Stimulated activated CD8-positive, alpha-beta memory T cell treated with anti-CD3 and anti-CD28 coated beads, Interleukin-12 subunit alpha, Interleukin-12 subunit beta, amount 100 ng/mL, for 1 hour (primary cell): ENCODE measurements at places on chromosomes 16 and 17.
A peak's percentile ranks its signal among the peaks of the same experiment; 100 is the strongest.

- DNase-seq, result no peak
These were observed 88.9 kb upstream of the HLF start for GRCh38 chr17:55175788-55176427.

- no peak for DNase-seq
These were observed 66.3 kb upstream of the METRNL start for GRCh38 chr17:83012868-83013778.

- no peak for DNase-seq
These were observed 237.7 kb downstream of the CDH13 start for GRCh38 chr16:82864332-82865040.

GRCh38 chr16:79229361-79229760 is 371.2 kb downstream of the MAF start:
- DNase-seq, result no peak

GRCh38 chr16:82636485-82636884 is 9.7 kb downstream of the CDH13 start:
- no peak for DNase-seq

DNA sequence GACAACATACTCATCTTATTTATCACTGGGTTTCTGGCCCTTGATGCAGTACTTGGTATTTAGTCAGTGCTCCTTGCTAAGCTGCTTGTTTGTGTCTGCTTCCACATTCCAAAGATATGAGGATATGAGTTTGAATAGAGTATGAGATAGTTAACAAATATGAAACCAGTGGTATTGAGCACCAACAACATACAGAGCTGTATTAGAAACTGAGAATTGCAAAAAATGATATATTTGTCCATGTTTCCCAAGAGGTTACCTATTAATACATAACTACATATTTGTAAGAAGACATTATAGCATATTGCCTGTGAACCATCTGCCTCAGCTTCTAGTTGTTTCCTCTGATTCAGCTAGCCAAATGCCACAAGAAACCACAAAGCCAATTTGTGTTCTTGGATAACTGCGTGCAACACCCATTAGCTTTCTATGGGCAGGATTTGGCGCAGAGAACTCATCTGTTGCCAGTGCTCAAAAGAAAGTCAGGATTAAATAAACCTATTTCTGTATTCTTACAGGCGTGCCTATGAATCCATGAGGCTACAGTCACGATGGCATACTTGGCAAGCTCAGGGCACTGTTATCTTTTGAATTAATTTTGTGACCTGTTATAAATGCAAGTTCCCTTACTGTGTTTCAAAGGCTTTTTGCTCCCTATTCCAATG is 194.4 kb downstream of the MAP2K6 start:
- no peak for DNase-seq

- DNase-seq, result no peak
These were observed 539 bp upstream of the VAMP2 start for GRCh38 chr17:8162997-8163977.

- no peak for DNase-seq
These were observed 733 bp downstream of the CHRNB1 start for GRCh38 chr17:7445619-7445968.

DNA sequence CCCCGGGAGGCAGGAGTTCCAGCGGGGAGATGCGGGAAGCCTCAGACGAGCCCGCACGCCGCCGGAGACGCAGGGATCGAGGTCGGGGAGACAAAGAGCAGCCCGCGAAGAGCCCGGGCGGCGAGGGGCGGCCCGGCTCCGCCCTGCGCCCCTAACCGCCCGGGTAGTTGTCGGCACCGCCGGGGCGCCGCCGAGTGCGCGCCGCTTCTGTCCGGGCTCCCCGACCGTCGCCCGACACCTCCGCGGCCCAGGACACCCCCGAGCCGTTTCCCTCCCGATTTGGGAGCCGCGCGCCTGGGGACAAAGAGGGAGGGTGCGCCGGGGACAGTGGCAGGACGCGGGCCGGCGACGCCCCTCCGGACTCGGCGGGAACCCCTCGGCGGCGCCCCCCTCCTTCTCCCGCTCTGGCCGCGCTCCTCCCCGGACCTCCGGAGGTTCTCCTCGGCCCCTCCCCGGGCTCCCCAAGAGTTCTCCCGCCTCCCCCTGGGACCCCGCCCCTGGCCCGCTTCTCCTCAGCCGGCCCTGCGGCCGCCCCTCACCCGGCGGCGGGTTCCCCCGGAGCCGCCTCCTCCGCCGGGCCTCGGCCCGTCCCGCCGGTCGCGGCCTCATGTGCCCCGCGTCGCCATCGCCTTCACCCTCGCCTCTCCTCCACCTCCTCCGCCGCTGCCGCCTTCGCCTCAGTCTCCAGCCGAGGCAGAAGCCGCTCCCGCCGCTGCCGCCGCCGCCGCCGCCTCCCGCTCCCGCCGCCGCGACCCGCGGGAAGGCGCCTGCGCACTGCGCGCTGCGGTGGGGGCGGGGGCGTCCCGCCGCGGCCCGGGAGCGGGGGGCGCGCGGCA is at the start of gene GJC1:
TSS of gene GJC1 (minus strand) at position 765 of the 836 bp plus-strand sequence. CDS start 24,470 bp downstream, outside the sequence.
- no peak for DNase-seq

DNA sequence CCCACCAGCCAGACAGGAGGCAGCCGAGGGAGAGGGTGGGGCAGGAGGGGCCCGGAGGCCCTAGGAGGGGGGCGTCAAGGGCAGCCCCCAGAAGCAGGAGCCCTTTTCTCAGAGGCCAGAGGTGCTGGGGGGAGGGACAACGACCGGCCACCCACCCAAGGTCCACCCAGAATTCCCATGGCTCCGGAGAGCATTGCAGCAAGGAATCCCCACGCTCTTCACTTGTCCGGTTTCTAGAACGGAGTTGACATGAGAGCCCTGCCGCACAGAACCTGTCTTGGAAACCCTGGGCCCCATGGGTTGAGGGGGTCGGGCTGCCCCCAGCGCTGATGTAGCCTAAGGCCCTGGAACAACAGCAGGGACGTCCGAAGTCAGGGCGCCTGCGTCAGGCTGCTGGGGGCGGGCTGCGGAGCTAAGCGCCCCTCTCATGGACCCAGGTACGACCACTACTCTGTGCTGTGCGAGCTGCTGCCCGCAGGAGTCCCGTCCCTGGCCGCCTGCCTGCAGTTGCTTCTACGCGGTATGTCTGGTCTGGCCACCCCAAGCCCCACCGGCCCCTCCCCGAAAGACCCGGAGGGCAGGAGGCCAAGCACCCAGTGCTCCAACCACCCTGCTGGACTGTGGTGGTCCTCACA is 11.2 kb downstream of the CYBC1 start:
- DNase-seq, result no peak

DNA sequence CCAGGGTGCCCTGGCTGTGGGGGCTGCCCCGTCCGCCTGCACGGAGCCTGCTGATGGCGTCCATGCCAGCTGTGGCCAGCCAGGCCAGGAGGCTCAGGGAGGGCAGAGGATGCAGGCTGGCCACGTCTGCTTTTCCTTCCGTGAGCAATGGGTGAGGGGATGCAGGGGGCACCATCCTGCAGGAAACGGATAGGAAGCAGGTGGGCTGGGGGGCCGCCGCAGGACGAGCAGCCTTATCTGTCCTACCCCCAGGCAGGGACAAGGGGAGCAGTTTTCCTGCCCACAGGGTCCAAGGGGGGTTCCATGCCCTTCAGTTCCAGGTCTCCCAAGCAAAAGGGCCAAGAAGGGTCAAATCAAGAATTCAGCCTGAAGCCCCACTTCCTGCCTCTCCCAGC is 6.8 kb downstream of the DUS1L start:
- DNase-seq, result no peak

GRCh38 chr17:35745246-35745645 is 7.8 kb downstream of the GAS2L2 start:
- DNase-seq, result no peak

- DNase-seq, result no peak
These were observed 2.3 kb upstream of the MYO1C start for GRCh38 chr17:1494736-1495253.

DNA sequence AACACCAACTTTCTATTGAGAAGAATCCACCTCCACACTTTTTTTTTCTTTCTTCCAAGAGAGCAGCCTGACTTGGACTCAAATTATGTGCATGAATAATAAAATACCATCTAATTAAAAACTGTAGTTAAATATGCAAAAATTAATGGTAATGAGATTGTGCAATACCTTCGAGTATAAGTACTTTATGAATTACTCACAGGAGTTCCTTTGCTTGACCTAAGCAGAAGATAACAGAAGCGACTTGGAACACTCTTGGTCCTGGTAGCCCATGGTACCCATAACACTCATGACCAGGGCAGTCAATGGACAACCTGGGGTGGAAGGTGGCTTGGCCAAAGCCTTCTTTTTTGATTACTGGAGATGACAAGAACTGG is 203.5 kb upstream of the IRX3 start:
- no peak for DNase-seq

DNA sequence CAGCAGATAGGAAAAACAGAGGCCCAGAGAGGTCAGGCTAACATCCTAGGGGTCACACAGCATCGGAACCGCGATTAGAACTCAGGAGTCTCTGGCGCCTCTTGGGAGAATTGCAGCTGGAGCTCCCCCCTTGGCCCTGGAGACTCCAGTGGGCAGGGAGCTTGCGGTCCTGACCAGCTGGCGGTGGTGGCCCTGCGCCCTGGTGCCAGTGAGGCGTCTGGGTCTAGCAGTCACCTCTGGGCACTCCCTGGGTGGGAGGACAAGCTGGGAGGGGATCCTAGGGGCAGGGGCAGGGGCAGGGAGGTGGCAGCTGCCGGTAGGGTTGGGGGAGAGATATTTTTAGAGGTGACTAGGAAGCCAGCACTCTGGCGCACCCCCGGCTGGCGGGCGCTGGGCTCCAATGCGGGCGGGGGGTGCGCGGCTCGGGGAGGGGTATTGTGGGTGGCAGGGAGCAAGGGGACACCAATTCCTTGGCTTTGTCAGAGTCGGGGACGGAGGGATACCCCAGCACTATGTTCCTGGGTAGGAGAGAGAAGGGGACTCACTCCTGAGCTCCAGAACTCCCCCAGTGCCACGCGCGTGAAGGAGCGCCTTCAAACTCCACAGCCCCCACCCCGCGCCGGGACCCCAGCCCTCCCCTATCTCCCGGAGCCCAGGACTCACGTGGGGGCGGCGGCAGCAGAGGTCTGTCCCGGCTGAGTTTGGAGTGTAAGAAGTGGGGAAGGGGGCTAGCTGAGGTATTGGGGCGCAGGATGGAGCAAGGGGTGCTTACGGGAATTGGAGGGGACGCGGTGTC is 584 bp downstream of the PHOSPHO1 start:
- no peak for DNase-seq

- DNase-seq, result no peak
These were observed 357.5 kb downstream of the SNX29 start for GRCh38 chr16:12334071-12334470.

DNA sequence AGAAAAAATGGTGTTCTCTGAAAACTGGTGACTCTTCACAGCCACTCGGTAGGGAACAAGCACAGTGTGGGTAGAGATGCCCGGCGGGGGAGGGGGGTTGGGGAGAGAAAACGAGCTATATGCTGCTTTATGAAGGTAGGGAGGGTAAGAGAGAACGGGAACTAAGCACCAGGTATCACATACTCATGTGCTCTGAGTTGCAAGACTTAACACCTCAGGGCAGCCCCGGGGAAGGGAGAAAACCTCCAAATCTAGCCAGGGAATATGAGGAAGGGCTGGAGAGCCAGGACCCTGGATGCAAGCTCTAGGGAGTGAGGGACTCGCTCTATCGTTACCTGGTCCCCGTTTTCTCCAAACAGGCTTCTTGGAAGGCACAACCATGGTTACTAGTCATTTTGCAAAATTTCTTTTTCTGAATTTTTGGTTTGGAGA is 35.3 kb downstream of the HIC1 start:
- DNase-seq, result no peak

DNA sequence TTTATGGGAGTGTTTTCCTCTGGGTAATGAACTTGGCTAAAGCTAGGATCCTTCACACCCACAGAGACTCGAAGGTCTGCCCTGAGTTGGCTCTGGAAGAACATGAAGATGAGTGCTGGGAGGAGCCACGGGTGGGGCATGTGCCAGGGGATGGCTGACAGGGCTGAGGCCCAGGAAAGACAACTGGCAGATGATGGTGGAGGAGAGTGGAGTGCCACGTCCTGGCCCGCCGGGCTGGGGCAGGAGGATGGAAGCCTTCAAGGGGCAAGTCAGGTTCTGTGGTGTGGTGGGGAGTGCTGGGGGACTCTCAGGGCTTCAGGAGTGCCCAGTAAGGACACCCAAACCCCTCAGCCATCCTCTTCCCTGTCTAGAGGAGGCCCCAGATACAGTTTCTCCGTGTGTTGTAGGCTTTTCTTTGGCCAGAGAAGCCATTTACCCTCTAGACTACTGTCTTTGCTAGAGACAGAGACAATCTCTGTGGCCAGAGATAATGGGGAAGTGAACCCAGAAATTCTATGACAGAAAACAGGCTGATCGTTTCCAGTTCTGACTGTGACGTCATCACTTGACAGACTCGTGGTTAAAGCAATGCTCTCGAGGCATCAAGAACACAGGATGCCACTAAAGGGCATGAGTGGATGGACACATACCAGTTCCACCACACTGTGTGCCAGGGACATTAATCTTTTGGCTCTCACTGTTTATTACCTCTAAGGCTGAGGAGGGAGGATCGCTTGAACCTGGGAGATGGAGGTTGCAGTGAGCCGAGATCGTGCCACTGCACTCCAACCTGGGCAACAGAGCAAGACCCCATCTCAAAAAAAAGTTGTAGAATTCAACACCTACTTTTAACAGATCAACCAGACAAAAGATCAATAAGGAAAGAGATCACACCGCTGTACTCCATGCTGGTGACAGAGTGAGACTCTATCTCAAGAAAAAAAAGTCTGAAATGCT is 18.6 kb upstream of the SLC5A10 start:
- DNase-seq, result no peak

GRCh38 chr16:89798832-89799370 is 17.5 kb downstream of the FANCA start:
- DNase-seq, result no peak

GRCh38 chr17:40168262-40168832 is 8.9 kb upstream of the RAPGEFL1 start:
- DNase-seq, result no peak

GRCh38 chr16:15990902-15991301 is 41.5 kb downstream of the ABCC1 start:
- no peak for DNase-seq

- no peak for DNase-seq
These were observed 44.6 kb downstream of the PLCG2 start for GRCh38 chr16:81823734-81824133.

GRCh38 chr16:74100395-74101326 is 196.0 kb upstream of the PSMD7 start:
- DNase-seq, result no peak

- DNase-seq, result no peak
These were observed 617 bp downstream of the ARMC7 start for GRCh38 chr17:75110234-75110937.

- DNase-seq, result peak; percentile 26
These were observed 84.1 kb upstream of the TOB1 start for GRCh38 chr17:50949989-50950877.

GRCh38 chr16:89431630-89432029 is 58.7 kb downstream of the ANKRD11 start:
- no peak for DNase-seq
